ENCODE measurements at places on chromosomes 7 and 10.

- no peak for DNase-seq
Measured at GRCh38 chr7:8597565-8597964, 164.2 kb downstream of the NXPH1 start.

DNA sequence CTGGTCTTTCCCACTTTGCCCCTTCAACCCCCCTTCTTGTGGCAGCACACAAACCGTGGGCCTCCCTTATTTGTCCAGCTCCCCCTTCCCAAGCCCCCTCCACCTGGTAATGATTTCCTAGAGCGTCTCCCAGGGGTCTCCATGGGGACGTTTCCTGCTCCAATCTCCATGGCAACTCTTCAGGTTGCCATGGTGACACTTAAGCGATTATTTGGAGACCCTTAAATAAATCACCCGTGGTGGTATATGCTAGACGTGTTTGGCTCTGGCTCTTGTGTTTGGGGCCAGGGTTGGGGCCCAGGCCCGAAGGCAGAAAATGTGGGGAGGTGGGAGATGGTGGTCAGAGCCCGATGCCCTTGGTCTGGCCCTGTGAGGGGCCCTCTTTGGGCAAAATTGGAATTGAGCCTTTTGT lies 41.1 kb upstream of the DLG5 start:
- DNase-seq, result no peak

GRCh38 chr10:86671985-86672710 lies 3.8 kb downstream of the LDB3 start:
- DNase-seq, result no peak

- DNase-seq, result peak; percentile 45
Measured at GRCh38 chr7:135335628-135336139, 102.0 kb downstream of the STRA8 start.

GRCh38 chr7:141232286-141233051 lies 158.6 kb downstream of the TMEM178B start:
- DNase-seq, result no peak

GRCh38 chr7:117706210-117706609 lies 167.0 kb downstream of the CTTNBP2 start:
- no peak for DNase-seq

DNA sequence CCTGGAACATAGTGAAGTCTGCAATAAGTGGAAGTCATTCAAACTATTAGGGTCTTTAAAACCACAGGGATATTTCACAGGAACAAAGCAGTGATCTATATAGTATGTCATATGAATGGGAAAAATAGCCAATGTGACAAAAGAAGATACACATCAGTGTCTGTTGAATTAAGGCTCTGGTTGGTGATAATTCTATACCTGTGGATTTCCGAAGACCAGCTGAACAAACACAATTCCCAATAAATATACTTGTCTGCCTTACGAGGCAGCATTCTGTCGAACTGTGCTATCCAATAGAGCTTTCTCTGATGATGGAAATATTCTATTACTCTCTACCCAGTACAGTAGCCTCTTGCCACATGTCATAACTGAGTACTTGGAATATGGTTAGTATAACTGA lies 55.9 kb upstream of the CAV2 start:
- no peak for DNase-seq

DNA sequence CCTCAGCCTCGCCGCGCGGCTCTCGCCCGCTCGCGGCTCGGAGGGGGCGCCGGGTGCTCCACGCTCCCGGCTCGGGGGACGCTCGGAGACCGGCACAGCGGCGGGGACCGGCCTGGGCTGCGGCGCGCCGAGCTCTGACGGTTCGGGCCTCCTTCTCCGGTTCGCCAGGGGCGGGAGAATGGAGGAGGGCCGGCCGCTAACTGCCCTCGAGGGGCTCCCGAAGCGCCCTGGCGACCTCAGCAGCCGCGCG lies 232 bp upstream of the GRID1 start:
- DNase-seq, result no peak

DNA sequence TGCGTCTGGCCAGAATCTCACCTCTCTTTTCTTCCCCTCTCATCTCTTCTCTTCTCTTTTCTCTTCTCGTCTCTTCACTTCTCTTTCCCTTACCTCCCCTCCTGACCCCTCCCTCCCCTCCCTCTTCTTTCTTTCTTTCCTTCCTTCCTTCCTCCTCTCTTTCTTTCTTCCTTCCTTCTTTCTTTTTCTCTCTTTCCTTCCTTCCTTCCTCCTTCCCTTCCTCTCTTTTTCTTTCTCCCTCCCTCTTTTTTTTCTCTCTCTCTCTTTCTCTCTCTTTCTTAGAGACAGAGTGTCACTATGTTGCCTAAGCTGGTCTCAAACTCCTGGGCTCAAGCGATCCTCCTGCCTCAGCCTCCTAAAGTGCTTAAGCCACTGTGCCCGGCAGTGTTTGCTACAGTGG lies 4.6 kb upstream of the GTF2IRD1 start:
- no peak for DNase-seq

GRCh38 chr10:44028384-44029137 lies 356.3 kb downstream of the CXCL12 start:
- DNase-seq, result no peak

- DNase-seq, result no peak
Measured at GRCh38 chr7:30411897-30412296, 66.7 kb downstream of the NOD1 start.

DNA sequence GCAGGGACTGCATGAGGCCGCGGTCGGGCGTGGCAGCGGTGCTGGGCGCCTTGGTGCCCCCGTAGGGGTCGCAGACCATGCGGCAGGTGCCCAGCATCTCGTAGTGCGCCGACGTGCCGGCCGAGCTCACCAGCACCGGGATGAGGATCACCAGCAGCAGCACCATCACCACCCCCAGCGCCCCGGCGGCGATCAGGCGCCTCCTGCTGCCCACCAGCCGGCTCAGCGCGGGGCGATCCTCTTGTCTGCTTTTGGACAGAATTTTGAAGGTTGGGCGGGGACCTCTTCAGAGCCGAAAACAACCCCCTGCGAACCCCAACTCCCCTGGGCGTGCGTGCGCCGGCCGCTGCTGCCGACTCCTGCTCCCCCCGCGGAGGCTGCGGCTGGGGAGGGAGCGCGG lies 779 bp downstream of the C1QL3 start:
- peak; percentile 31 for DNase-seq

GRCh38 chr7:151209588-151209987 lies 700 bp downstream of the H2BK1 start:
- no peak for DNase-seq

- DNase-seq, result no peak
Measured at GRCh38 chr7:44058759-44059218, 6.6 kb downstream of the PGAM2 start.

GRCh38 chr10:121788717-121789116 lies 139.1 kb downstream of the ATE1 start:
- DNase-seq, result no peak

DNA sequence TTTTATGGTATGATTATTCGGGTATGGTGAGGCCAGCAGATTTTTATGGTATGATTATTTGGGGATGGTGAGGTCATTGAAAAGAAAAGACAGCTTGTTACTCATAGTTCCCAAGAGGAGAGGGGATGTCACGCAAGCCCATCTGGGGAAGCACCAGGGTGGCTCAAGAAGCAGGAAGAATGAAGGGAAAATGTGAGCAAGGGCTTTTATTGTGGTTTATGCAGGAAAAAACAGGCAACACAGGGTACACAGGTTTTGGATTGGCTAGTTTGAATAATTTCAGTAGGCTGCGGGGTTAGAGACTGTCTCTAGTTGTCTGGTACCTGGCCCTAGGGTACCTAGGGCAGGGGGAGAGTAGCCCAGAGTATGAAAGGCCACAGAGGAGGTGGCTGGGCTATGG lies 26.8 kb upstream of the DGKI start:
- peak; percentile 86 for DNase-seq

DNA sequence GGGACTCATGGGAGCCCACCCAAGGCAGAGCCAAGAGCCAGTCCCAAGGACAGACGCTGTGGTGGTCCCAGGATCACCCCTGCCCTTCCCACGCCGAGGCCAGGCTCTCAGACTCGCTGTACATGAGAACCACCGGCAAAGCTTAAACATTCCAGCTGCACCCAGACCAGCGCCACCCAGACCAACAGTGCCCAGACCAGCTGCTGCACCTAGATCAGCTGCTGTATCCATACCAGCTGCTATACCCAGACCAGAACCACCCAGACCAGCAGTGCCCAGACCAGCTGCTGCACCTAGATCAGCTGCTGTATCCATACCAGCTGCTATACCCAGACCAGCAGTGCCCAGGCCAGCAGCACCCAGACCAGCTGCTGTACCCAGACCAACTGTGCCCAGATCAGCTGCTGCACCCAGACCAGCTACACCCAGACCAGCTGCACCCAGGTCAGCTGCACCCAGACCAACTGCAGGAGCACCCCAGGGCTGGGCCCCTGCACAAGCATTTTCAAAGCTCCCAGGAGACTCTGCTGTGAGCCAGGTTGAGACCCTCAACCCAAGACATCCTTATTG lies 47.9 kb upstream of the CNPY1 start:
- DNase-seq, result no peak

- DNase-seq, result peak; percentile 91
Measured at GRCh38 chr7:81624650-81625631, 144.9 kb downstream of the HGF start.

GRCh38 chr10:35185260-35186034 lies 58.8 kb downstream of the CREM start:
- no peak for DNase-seq

DNA sequence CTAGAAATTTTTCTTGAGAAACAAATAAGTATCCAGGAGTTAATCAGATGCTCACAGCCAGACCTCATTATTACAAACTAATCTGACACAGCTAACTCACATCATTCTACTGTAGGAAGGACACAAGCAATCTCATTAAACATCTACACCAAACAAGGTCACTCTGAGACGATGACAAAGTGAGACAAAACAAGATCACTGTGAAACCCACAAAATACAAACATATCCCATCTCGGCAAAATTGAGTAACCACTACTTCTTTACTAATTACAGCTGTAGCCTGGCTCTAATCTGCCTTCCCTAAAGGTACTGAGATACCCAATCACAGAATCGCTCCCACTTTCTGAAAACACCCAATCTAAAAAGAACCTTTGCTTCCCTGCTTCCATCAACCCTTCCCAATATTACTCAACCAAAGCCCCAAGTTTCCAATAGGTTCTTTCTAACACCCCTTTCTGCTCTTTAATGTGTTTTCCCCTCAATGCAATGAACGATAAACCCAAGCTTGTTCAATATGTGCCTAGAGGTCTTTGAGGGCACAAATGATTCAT lies 26.9 kb downstream of the CCDC6 start:
- no peak for DNase-seq

DNA sequence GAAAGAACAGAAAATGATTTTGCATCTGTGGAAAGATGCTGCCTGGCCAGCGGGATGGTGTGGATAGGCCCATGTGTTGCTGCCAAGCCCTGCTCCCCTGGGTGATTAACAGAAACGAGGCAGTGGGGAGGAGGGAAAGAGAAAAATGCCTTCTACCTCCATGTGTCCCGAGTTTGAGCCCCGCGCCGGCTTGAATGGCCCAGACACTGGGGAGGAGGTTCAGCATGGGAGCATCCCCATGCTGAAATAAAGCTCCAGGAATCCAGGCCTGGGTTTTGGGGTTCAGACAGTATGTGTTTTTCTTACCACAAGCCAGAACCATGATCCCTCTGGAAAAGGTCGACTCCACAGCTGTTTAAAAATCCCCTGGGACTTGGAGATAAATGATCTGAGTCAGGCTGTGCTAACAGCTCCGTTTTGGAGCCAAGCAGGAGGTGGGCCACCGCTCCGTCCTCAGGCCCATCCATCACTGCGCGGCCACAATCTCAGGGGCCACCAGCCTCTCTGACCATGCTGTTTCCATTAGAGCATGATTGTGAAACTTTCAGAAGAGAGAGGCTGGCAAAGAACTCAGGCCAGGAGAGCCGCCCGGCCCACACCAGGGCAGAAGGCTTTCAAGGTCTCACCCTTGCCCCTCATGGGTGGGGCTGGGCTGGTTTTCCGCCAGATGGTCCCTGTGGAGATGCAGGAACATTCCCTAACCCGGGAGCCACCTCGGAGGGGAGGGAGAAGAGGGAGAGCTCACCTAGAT lies 299.7 kb downstream of the ZEB1 start:
- DNase-seq, result peak; percentile 98

DNA sequence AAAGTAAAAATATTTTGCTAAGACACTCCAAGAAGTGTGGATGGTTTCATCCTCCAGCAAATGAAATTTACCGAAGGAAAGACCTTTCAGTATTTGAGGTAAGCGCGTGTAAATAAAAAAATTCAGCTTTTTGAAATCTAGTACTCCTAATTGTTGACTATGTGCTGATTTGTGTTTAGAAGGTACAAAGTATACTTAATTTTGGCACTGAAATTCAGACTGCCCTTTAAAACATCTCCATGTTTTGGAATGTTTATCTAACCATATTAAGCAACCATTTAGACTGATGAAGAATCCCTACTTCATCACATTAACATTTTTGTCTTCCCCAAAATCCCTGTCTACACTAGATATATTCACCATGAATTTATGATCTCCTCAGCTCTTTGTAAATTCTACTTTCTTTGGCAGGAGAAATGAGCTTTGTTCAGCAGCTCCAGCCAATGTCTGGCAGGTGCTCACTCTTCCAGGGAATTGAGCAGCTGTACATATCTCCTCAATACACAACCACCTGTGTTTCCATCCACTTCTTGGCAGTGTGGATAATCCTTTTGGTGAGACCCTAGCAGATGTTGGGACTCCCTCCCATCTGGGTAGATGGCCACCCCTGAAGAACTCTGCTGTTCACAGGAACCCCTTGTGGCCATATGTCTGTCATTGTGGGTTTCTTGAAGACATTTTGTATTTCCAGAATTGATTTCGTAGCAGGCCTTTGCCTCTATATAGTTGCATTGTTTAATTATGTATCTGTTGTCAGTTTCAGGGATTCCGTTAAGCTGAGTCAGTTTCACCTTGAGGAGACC lies 129.4 kb upstream of the SAMD8 start:
- no peak for DNase-seq

DNA sequence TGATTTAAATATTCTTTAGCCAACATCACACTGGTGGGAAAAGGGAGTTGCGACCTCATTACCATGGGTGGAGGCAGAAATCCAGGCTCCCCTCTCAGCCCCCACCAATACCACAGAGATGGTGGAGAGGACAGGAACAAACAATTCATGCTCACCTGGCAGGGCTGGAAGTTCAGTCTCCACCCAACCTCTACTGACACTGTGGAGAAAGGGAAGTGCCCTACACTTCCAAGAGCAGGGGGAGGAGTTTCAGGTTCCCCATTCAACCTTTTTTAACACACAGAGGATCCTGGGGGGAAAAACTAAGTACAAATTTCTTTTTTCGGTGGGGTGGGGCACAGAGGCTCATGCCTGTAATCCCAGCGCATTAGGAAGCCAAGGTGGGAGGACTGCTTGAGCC lies 210.1 kb upstream of the KCTD7 start:
- DNase-seq, result no peak

DNA sequence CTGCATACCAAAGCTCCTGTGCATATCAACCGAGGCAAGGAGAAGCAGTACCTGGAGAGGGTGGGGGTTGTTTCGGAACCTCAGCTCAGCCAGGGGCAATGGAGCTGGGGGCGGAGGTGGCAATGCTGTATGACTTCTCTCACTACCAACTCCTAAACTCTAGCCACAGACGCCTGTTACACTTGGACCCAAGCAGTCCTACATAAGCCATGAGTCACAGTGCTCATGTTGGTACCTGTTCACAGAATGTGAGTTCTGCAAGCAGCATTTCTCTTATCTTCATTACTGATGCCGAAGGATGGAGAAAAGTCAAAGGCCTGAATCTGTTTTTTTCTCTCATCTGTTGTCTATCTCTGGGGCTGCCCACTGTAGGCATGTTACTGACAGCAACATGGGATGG lies 3.2 kb upstream of the RAB18 start:
- no peak for DNase-seq

GRCh38 chr10:49257154-49257553 lies 41.8 kb upstream of the C10orf71 start:
- DNase-seq, result no peak

Measured in fibroblast of mammary gland (primary cell).